ENCODE measurements at places on chromosomes 4 and X. TPM values are rescaled to one million over a fixed set of nuclear protein-coding genes. Genes with fewer than 3 reads are reported as not detected.
A peak's percentile ranks its signal among the peaks of the same experiment; 100 is the strongest.

DNA sequence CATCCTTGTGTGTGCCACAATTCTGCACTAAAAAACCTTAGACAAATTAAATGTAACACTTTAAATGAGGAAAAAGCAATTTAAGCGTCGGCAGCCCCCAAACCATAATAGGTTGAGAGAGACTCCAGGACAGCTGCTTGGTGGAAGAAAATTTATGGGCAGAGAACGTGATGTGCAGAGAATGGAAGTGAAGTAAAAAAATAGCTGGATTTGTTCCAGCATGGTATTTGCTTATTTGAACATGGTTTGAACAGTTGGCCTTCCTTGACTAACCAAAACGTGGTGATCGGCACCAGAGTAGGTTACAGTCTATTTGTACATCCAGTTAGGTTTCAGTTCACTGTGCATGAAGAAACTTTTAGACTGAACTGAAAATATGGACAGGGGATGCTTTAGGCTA lies 343.0 kb upstream of the CPEB2 start:
- H3K4me3 ChIP-seq, result no peak overlapping the region
- DNase-seq, result no peak
- H3K4me1 ChIP-seq, result no peaks in the 10 kb centered on the region
- H3K27ac ChIP-seq, result no peak overlapping the region

GRCh38 chr4:76458825-76459224 lies 23.8 kb downstream of the SHROOM3 start:
- peaks cover 9% of the 10 kb centered on the region for H3K4me1 ChIP-seq
- no peak overlapping the region for H3K27ac ChIP-seq
- no peak for DNase-seq
- H3K36me3 ChIP-seq, result no peaks in the 10 kb centered on the region
- no peak overlapping the region for H3K4me3 ChIP-seq
- no peaks in the 10 kb centered on the region for H3K27me3 ChIP-seq

GRCh38 chr4:7134737-7135388 lies 57.5 kb upstream of the SORCS2 start:
- no peaks in the 10 kb centered on the region for H3K27me3 ChIP-seq
- DNase-seq, result peak; percentile 50
- H3K4me1 ChIP-seq, result no peaks in the 10 kb centered on the region
- no peak overlapping the region for H3K4me3 ChIP-seq
- H3K36me3 ChIP-seq, result no peaks in the 10 kb centered on the region
- peak overlapping the region; percentile 43 for H3K27ac ChIP-seq

DNA sequence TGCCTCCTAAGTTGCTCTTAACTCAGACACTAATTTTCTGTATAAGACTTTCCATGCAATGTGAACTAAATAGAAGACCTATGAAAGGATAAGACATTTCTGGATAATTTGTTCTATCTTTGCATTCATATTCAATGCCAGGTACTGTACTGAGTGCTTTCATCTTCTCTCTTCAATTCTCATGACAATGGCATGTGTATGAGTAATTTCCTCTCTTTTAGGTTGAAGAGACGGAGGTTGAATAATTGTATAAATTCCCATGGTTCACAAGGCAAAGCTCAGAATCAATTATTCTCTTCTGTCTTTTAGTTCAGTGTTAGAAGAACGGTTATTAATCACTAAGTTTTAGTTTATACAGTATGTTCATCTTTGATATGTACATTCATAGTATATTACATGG lies 29.3 kb upstream of the CFAP299 start:
- no peak overlapping the region for H3K27ac ChIP-seq
- no peak overlapping the region for H3K4me3 ChIP-seq
- no peak for DNase-seq
- peaks cover 3% of the 10 kb centered on the region for H3K27me3 ChIP-seq
- H3K36me3 ChIP-seq, result no peaks in the 10 kb centered on the region
- H3K4me1 ChIP-seq, result no peaks in the 10 kb centered on the region

The AMTN gene
- not detected for total RNA-seq

The ZFX gene
- 51.4 TPM for total RNA-seq

The TMSB15C gene
- total RNA-seq, result not detected

The F9 gene
- total RNA-seq, result not detected

The TMEM255A gene
- total RNA-seq, result 0.38 TPM

The TCEAL7 gene
- total RNA-seq, result 2.6 TPM

All from heart left ventricle (tissue), 16 donors.